ENCODE measurements at places on chromosomes 5 and 9.

DNA sequence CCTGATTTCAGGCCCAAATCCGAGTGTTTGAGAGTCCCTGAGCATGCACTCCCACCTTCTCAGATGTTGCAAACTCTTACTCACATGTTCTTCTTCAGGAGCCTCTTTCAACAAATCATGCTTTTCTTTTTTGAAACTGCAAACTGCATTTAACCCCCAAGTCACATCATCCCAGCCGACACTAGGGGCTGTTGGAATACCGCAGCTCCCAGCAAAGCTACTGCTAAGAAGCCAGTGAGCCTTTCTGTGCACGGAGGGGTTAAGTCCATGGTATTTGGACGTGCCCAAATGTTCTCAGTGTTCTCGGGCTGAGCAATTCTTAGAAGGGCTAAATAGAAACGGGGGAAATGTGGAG lies 282.9 kb downstream of the NFIB start:
- DNase-seq = no peak

DNA sequence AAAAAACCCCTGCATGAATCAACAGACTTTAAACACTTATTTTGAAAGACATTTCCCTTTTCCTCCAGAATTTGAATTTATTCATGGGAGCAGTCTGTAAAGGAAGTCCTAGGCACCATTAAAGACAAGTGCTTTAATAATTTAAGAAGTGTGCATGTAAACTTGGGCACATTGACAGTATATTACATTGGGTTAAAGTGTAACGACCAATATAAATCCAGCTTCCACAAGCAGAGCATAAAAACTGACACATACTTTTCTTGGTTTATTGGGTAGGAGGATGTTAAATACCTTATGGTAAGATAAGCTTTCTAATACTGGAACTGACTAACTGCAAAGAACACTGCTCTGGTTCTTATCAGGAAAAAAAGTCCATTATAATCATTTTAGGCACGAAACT lies 1.2 kb upstream of the ENTREP1 start:
- DNase-seq = no peak

- no peak for DNase-seq
These were observed 7.3 kb downstream of the CRHBP start for GRCh38 chr5:76960004-76960625.

DNA sequence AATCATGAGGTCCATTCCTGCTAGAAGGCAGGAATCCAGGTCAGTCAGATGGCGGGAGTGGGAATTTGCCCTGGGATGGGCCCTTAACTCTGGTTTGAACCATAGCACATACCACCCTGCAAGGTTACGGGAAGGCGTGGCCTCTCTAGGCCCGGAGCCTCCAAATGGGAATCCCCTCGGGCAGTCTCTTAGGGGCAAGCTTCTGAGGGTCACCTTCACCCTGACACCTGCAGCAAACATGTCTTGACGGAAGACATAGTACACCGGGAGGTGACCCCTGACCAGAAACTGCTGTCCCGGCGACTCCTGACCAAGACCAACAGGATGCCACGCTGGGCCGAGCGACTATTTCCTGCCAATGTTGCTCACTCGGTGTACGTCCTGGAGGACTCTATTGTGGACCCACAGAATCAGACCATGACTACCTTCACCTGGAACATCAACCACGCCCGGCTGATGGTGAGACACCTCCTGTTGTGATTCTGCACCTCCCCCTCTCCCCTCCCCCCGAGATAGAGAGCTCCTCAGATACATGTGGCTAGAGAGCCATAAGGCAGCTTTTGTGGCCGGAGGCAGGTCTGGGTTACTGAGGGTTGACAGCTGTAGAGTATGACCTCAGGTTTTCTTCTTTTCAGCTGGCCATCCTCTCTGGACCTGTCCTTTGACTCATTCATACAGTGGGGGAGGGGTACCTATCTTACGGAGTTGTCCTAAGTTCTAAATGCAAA lies 957 bp downstream of the PRELID1 start:
- DNase-seq = no peak

DNA sequence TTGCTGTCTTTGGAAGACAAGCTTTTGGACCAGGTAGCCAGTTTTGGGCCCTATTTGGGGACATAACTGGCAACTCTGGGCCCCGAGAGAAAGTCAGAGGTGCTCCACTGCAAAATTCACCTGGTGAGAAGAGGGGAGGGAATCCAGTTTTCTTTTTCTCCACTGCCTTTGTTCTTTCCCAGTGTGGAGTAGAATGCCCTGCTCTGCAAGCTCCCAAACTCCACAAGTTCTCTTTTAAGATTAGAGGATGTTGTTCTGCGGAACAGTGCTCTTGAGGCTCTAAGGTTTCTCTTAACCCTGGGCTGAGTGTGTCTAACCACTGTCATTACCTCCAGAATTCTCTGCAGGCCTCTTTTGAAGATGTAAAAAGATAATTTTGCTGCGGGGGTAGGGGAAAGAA lies 25.3 kb downstream of the MACIR start:
- DNase-seq = no peak

- no peak for DNase-seq
These were observed 19.3 kb upstream of the CAMSAP1 start for GRCh38 chr9:135926402-135927194.

- no peak for DNase-seq
These were observed 59.7 kb downstream of the OSMR start for GRCh38 chr5:38905516-38905915.

DNA sequence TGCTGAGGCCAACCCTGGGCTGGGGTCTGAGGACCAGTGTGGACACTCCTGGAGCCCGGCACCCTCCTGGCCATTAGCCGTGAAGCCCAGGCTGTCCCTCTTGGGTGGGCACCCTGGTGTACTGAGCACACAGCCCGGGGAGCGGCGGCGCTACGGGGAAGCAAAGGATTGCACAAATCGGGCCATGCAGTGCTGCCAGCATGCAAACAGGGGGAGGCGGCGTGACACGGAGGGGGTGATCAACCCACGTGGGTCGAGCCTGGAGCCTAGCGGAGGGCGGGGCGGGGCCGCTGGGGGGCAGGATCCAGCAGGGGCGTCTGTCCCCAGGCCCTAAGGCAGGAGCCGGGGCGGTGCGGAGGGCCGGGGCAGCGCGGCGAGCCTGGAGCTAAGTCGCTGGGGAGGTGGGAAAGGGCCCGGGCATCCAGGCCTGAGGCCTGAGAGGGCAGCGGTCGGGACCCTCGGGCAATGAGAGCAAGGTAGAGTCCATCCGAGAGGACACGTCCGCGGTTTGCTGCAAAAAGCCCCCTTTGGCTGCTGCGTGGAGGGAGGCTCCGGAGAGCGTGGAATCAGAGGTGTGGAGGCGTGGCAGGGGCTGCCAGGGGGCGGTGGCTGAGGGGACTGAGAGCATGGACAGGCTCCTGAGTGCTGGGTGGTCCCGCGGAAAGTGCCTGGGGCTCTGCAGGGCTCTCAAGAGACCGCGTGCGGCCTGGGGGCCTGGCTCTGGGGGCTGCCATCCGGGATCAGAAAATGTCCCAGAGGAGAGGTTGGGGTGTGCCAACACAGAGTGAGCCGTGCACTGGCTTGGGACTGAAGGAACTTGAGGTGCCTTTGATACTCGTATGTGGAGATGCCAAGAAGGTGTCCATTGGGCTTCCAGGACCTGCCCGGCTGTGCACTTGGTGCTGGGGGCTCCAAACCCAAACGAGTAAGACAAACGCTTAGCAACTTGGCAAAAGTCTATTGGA lies 94.2 kb downstream of the BARX1 start:
- DNase-seq = no peak

GRCh38 chr9:134620751-134621557 lies 20.6 kb upstream of the COL5A1 start:
- no peak for DNase-seq

- no peak for DNase-seq
These were observed 11.9 kb downstream of the LPCAT1 start for GRCh38 chr5:1511651-1512540.

- no peak for DNase-seq
These were observed 41.9 kb downstream of the NACC2 start for GRCh38 chr9:136052991-136053756.

DNA sequence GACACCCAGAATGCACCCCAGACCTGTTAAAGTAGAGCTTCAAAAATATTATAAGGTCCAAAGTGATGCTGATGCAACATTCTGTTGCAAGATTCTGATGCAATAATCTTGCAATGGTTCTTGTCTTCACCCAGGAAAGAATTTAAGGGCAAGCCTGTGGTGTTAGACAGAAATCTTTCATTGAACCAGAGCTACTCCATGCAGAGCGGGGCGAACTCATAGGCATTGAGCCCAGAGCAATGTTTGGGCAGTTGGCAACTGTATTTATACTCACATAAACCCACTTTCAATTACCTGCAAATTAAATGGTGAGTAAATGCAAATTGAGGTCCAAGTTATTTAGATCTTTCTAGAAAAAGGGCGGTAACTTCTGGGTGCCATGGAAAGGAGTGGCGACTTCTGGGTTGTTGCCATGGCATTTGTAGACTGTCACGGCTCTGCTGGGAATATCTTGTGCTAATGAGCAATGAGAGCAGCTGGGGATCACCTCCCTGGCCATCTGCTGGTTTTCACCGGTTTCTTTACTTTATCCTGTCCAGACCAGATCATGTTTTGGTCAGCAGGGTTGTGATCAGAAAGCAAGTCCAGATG lies 163.4 kb downstream of the ICE1 start:
- no peak for DNase-seq

DNA sequence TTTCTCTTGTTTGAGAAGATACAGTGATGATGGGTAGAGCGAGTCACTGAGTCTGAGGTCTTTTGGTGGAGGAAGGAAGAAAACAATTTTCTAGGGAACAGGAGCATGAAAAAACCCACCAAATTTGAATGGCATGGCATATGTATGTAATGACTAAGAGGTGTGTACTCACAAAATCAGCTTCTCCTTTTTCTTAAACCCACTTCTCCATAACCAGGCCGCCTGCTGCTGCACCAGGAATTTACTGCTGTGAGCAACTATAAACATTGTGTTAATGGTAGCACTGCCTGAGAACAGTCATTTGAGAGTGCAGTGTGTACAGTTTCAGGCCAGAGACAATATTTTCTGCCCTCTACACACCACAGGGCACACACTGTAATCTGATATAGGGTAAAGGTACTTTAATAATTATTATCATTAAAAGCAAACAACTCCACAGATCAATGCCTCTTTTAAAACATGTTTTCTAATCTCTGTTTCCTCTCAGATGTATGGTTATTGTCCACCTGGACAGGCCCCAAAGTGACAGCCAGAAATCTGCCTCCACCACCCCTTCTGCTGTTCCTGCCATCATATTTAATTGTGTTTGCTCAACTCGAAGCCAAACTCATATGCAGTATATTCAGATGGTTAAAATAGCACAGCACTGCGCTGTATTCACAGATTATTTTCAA lies 241.6 kb downstream of the KIAA0825 start:
- no peak for DNase-seq

DNA sequence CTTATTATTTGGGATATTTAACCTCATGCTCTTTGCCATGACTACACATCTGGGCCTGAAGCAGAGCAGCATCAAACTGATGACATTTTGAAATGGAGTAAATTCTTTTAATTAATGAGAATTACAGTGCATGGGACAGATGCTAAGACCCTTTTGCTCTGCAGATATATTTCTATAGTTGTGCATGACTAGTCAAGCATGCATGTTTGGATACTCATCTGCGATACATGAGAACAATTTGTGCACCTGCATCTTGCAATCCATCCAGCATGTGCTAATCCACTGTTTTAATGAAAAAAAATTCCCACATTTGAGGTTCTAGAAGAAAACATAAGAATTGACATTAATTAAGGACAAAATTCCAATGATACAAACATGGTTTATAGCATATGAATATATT lies 1047.6 kb upstream of the ACO1 start:
- DNase-seq = no peak

- DNase-seq = no peak
These were observed 41.4 kb upstream of the DNAH5 start for GRCh38 chr5:13985731-13986418.

DNA sequence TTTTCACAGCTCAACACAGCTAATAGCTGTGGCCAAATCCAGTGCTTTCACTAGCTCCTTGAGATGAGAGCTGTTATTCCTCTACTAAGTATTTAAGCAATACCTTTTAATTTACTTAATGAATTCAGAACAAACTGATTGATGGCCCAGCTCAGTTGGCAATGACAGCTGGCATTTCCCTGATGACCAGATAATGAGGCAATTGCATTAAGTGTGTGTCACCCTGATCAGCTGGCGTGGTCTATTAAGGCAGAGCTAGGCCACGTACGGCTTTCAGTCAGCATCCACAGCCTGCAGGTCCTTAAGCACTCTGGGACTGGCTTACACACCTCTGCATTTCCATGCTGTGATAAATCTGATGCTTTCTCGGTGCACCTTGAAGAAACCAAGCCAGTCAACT lies 34.4 kb downstream of the TTLL11 start:
- no peak for DNase-seq

DNA sequence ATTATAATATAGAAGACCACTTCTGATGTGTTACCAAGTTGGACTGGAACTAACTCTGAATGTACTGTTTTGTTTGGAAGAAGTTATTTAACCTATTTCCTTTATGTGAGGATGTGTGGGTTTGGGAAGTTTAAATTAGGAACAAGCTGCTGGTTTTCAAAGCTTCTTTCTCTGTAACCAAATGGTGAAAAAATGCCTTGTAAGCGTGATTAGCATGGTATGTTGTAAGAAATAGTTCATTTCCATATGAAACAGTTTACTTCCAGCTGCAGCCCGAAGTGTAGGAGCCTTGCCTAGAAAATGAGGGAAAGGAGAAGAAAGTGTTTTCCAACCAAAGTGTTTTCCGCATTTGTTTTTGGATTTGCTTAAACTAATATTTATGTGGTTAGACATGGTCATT lies 36.0 kb downstream of the TTC1 start:
- no peak for DNase-seq

GRCh38 chr5:32585446-32586275 lies at the start of gene SUB1:
Gene SUB1 (plus strand): TSS chr5:32585557. CDS start chr5:32588513, 2,956 bp downstream.
- peak; percentile 87 for DNase-seq

DNA sequence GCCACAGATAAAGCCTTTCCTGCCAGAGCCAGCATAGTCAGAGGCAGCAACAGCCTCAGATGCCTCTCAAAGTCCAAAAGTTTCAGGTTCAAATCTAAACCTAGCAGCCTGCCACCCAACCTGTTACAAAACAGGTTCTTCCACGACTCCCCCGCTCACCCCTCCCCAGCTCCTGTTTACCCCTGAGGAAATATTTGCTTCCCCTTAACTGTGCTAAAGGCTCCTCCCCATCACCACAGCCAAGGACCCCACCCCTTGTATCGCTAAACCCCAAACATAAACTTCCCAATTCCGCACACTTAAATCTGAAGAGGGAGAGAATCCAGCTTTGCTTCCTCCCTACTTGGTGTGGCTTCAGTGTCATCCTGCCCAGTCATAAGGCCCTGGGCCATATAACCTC lies 15.4 kb upstream of the VDAC1 start:
- DNase-seq = no peak

DNA sequence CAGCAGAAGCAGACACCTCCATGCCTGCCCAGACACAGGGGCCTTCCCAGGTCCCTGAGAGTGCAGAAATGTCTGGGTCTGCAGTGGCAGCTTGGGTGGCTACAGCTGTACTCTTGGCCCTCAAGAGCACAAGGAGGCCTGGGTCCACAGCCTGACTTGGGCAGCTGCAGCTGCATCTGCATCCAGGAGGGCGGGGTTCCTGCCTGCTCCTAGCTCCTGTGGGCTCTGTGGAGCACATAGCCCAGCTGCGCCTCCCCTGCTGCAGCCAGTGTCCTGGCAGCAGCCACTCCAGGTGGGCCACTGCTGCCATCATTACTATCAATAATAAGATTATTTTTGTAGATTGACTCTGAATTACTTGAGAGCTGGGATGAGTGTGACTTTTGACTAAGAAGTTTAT lies 162.0 kb upstream of the PTCH1 start:
- no peak for DNase-seq

GRCh38 chr9:136964171-136964689 lies 12.2 kb downstream of the LCN12 start:
- no peak for DNase-seq

GRCh38 chr9:116933251-116933650 lies 246.1 kb downstream of the TRIM32 start:
- DNase-seq = no peak
